Panc1 (cell line): ENCODE measurements at places on chromosomes 16 and 17. TPM values are rescaled to one million over a fixed set of nuclear protein-coding genes. Genes with fewer than 3 reads are reported as not detected.

EPX gene
- total RNA-seq, result not detected

- no peaks in the 10 kb centered on the region for H3K36me3 ChIP-seq
- no peak for DNase-seq
- no peaks in the 10 kb centered on the region for H3K4me1 ChIP-seq
- peaks cover 28% of the 10 kb centered on the region for H3K27me3 ChIP-seq
- no peak overlapping the region for H3K4me3 ChIP-seq
Measured at GRCh38 chr17:79294459-79295071, 219.9 kb downstream of the ENGASE start.

DNA sequence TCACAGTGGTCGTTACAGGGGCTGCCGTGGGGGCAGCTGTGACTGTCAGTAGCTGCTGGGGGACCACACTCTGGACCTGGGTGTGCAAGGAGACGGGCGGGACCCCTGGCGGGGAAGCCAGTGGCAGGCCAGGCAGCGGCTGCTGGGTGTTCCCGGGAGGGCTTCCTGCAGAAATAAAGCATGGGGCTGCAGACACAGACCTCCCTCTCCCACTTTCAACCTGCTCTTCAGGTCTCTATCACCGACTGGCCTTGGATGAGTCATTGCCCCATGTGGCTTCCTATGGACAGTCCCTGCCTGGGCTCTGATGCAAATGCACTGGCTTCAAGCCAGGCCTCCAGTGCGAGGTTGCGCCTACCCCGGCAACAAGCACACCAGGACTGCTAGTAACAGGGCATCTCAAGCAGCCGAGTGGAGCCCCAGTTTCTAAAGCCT is 17.2 kb downstream of the SREBF1 start:
- H3K4me1 ChIP-seq, result peaks cover 67% of the 10 kb centered on the region
- no peaks in the 10 kb centered on the region for H3K27me3 ChIP-seq
- H3K4me3 ChIP-seq, result no peak overlapping the region
- DNase-seq, result no peak
- peak overlapping the region; percentile 39; the same call in 1 of the 2 replicates for H3K27ac ChIP-seq

GRCh38 chr16:11004973-11005610 is 60.7 kb downstream of the CLEC16A start:
- no peaks in the 10 kb centered on the region for H3K36me3 ChIP-seq
- no peaks in the 10 kb centered on the region for H3K4me1 ChIP-seq
- no peak for DNase-seq
- H3K4me3 ChIP-seq, result no peak overlapping the region

GRAP gene
- total RNA-seq, result 0.21 TPM

CIAO3 gene
- total RNA-seq, result 34.0 TPM

- no peak overlapping the region for H3K4me3 ChIP-seq
- no peaks in the 10 kb centered on the region for H3K36me3 ChIP-seq
- no peak overlapping the region for H3K27ac ChIP-seq
- DNase-seq, result no peak
Measured at GRCh38 chr16:85955566-85955965, 56.6 kb downstream of the IRF8 start.

KRT12 gene
- not detected for total RNA-seq

DNA sequence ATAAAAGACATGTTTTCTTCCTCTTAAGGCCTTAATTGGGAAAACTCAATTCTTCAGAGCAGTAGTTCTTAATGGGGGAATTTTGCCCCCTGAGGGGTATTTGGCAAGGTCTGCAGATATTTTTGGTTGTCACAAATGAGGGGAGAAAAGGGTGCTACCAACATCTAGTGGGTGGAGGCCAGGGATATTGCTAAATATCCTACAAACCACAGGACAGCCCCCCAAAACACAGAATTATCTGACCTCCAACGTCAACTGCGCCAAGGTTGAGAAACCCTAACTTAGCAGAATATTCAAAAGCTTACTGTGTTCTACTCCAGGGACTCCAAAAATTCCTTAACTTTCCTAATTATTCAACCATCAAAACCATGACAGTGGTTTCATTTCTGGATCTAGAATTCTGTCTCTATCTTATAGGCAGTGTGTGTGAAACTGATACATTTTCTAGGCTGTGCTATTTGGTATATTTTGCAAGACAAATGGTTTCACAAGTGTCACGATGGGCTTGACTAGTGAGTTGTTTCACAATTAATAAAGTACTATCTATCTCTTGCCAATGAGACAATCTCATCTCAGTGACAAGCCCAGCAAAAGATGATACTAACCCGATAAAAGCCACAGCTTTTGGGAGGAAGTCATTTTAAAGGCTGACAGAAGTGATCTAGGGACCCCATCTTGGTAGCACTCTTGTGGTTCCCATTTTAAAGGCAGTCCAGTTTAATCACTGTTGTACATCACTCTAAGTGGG is 14.7 kb downstream of the TXNDC11 start:
- H3K27me3 ChIP-seq, result no peaks in the 10 kb centered on the region
- H3K27ac ChIP-seq, result no peak overlapping the region
- H3K4me1 ChIP-seq, result no peaks in the 10 kb centered on the region
- no peak overlapping the region for H3K4me3 ChIP-seq
- peaks cover 8% of the 10 kb centered on the region for H3K36me3 ChIP-seq
- no peak for DNase-seq

- H3K4me3 ChIP-seq, result peak overlapping the region; percentile 30; the same call in 1 of the 2 replicates
- peak; percentile 35 for DNase-seq
- H3K27me3 ChIP-seq, result no peaks in the 10 kb centered on the region
- no peaks in the 10 kb centered on the region for H3K36me3 ChIP-seq
- H3K4me1 ChIP-seq, result peaks cover 5% of the 10 kb centered on the region
Measured at GRCh38 chr16:2194852-2195321, 1.5 kb downstream of the CASKIN1 start.

- no peak for DNase-seq
- H3K4me3 ChIP-seq, result peak overlapping the region; percentile 55
- peaks cover 23% of the 10 kb centered on the region for H3K4me1 ChIP-seq
- H3K36me3 ChIP-seq, result no peaks in the 10 kb centered on the region; the same call in 1 of the 2 replicates
- H3K27me3 ChIP-seq, result no peaks in the 10 kb centered on the region
- peak overlapping the region; percentile 90 for H3K27ac ChIP-seq
Measured at GRCh38 chr16:4314532-4315185, 1.2 kb upstream of the GLIS2 start.

GRCh38 chr16:23156946-23157460 is 7.8 kb upstream of the USP31 start:
- H3K4me3 ChIP-seq, result no peak overlapping the region
- no peak overlapping the region for H3K27ac ChIP-seq
- H3K4me1 ChIP-seq, result no peaks in the 10 kb centered on the region
- no peaks in the 10 kb centered on the region for H3K36me3 ChIP-seq
- no peak for DNase-seq
- H3K27me3 ChIP-seq, result peaks cover 3% of the 10 kb centered on the region; the same call in 1 of the 2 replicates

GRCh38 chr16:87249425-87249824 is 67.8 kb downstream of the C16orf95 start:
- no peak overlapping the region for H3K27ac ChIP-seq
- no peak for DNase-seq
- no peaks in the 10 kb centered on the region for H3K27me3 ChIP-seq
- no peaks in the 10 kb centered on the region for H3K36me3 ChIP-seq

DNA sequence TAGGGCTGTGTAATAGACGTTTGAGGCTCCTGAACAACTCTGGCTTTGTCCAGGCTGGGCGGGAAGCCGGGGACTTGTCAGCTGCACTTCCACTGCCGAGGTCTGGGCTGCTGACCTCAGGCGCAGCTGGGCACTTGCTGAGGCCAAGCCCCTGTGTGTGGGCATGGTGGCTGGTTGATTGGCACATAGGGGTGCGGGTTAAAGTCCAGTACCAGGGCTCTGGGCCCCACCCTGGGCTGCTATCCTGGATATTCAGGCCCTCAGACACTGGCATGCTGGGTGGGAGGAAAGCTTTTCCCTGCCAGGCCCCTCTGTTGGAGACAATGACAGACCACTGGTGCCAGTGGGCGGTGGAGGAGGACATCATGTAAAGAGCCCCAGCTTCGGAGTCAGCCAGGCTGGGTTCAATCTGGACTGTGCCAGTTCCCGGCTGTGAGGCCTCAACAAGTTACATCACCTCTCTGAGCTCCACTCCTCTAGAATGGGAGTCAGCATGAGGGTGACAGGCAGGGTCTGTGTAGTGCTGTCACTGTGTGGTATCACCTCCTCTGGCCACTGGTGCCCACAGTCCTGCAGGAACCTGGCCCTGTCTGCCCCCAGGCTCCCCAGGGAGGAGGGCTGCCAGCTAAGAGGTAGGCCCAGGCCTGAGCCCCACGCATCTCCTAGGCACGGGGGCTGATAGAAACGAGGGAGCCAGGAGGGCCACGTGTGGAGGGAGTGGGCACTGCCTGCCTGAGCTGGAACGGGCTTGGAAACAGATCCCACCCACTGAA is 42.5 kb downstream of the PSME3IP1 start:
- H3K27ac ChIP-seq, result no peak overlapping the region
- H3K36me3 ChIP-seq, result no peaks in the 10 kb centered on the region
- no peaks in the 10 kb centered on the region for H3K27me3 ChIP-seq
- no peaks in the 10 kb centered on the region for H3K4me1 ChIP-seq
- H3K4me3 ChIP-seq, result no peak overlapping the region
- DNase-seq, result no peak

SULT1A2 gene
- total RNA-seq, result not detected

DNA sequence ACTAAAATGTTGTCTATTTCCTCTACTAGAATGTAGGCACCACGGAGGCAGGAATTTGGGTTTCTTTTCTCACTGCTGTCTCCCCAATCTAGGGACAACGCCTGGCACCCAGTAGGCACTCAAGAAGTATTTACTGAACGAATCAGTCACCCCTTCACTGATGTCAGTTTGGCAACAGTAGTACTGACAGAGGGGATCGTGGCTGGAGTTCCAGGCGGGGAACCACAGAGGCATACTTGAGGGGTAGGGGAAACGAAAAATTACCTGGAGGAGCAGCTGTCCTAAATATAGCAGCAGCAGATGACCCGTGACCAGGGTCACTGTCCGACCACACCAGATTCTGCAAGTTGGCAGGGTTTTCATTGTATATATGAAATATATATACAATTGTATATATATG is 33.3 kb downstream of the TRIM25 start:
- H3K27me3 ChIP-seq, result no peaks in the 10 kb centered on the region
- H3K4me3 ChIP-seq, result no peak overlapping the region
- no peak for DNase-seq
- no peaks in the 10 kb centered on the region for H3K36me3 ChIP-seq
- no peaks in the 10 kb centered on the region for H3K4me1 ChIP-seq

- H3K4me1 ChIP-seq, result no peaks in the 10 kb centered on the region
- peaks cover 9% of the 10 kb centered on the region for H3K36me3 ChIP-seq
- H3K27me3 ChIP-seq, result no peaks in the 10 kb centered on the region
- H3K27ac ChIP-seq, result no peak overlapping the region
- DNase-seq, result no peak
Measured at GRCh38 chr17:42485680-42486079, 27.0 kb downstream of the ATP6V0A1 start.

DNA sequence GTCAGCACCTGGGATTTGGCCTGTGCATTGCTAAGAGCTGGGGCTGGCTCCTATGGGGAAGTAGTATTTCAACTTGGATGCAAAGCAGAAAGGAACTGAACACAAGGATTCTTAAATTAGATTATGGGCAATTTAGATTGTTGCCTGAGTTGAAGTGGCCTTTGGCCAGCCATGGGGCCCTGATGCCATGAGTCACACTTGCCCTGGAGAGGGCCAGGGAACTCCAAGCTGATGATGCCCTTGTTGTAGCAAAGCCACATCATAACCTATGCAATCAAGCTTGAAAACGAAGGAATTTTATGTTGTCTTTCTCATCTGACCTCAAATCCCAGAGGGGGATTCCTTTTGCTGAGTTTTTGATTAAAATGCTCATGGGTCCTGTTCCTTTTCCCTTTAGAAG is 3.9 kb upstream of the SPATA32 start:
- H3K4me3 ChIP-seq, result no peak overlapping the region
- peaks cover 73% of the 10 kb centered on the region for H3K4me1 ChIP-seq
- H3K36me3 ChIP-seq, result peaks cover 10% of the 10 kb centered on the region
- peak overlapping the region; percentile 63 for H3K27ac ChIP-seq

ASIC2 gene
- total RNA-seq, result 4.1 TPM

RGS9 gene
- 3.3 TPM for total RNA-seq

DNA sequence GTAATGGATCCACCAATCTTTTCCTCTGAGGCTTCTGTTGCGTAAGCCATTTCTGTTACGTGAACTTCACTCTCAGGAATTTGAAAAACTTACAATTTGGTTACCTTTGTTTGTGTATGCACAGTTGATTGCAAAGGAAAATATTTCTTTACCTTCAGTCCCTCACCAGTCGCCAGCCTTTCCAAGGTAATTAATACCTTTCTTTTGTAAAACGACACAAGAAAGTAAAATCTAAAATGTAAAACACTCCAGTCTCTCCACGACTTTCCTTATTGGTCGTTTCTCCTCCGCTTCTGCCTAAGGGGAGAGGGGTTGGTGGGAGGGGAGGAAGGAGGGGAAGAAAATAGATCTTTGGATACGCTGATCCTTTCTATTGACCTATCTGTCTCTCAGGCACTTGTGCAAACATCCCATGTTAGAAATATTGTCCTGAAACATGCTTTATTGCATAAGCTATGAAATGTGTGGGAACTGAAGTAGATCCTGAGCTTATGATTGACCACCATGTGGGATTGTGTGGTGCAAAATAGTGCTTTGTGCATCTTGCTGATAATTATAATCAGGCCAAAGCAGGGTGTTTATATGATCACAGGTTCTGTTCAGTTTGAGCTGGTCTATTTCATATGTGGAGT is 32.4 kb upstream of the EFCAB13 start:
- H3K27me3 ChIP-seq, result no peaks in the 10 kb centered on the region
- DNase-seq, result no peak
- peaks cover 3% of the 10 kb centered on the region; the same call in 1 of the 2 replicates for H3K4me1 ChIP-seq
- no peaks in the 10 kb centered on the region for H3K36me3 ChIP-seq
- H3K27ac ChIP-seq, result no peak overlapping the region

P2RX1 gene
- total RNA-seq, result not detected

DNA sequence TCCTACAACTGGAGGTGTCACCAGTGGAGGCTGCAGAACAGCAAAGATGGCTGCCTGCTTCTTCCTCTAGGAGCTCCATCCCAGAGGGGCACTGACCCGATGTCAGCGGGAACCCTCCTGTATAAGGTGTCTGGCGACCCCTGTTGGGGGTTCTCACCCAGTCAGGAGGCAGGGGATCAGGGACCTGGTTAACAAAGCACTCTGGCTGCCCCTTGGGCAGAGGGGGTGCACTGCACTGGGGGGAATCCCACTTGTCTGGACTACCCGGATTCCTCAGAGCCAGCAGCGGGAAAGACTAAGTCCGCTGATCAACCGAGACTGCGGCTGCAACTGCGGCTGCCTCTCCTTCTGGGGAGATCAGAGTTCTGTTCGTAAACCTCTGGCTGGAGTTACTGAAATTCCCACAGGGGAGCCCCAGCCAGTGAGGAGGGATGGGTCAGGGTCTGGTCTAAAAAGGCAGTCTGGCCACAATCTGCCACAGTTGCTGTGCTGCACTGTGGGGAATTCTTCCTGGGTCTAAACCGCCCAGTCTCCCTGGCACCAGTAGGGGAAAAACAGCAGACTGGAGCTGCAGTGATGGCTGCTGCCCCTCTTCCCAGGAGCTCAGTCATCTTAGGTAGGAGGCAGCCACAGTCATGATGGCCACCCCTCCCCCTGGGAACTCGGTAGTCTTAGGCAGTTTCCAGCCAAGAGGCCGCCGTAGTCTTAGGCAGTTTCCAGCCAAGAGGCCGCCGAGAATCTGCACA is 213.4 kb downstream of the CYB561 start:
- H3K27me3 ChIP-seq, result no peaks in the 10 kb centered on the region
- DNase-seq, result no peak
- no peaks in the 10 kb centered on the region for H3K36me3 ChIP-seq
- H3K27ac ChIP-seq, result no peak overlapping the region
- H3K4me1 ChIP-seq, result no peaks in the 10 kb centered on the region

- H3K27me3 ChIP-seq, result no peaks in the 10 kb centered on the region
- no peaks in the 10 kb centered on the region for H3K36me3 ChIP-seq
- H3K4me1 ChIP-seq, result no peaks in the 10 kb centered on the region
Measured at GRCh38 chr16:35506018-35506897, 2046.8 kb downstream of the TP53TG3F start.

ZNF821 gene
- total RNA-seq, result 6.4 TPM

RHBDL1 gene
- 6.6 TPM for total RNA-seq
